Activated CD4-positive, CD25-positive, alpha-beta regulatory T cell treated with anti-CD3 and anti-CD28 coated beads, Interleukin-2, amount 50 U/mL, for 24 hours (primary cell): ENCODE measurements at places on chromosomes 6 and 20.

DNA sequence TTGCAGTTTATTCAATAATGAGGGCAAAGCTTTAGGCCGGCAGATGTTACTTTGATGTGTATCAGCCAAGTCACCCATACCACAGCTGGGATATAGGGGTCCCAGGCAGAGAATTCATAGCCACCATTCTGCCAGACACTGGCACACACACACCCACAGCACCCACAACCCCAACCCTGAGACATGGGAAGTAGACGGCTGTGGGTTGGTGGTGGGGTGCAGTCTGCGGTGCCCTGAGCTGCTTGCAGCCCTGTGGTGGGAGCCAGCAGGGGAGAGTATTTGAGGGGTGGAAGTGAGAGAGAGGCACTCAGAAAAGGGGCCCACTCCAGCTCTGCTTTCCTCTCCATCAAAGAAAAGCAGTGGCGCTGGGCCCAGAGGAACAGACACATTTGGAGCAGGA, 125.3 kb downstream of the FOXO3 start:
- ATAC-seq = no peak

- ATAC-seq = no peak
Measured at GRCh38 chr6:72861935-72862432, 240.1 kb downstream of the KCNQ5 start.

- no peak for ATAC-seq
Measured at GRCh38 chr6:130524552-130524951, 158.7 kb downstream of the TMEM200A start.

GRCh38 chr20:34403908-34404307, 40.8 kb downstream of the ITCH start:
- no peak for ATAC-seq

- ATAC-seq = no peak
Measured at GRCh38 chr6:121596441-121596840, 161.0 kb downstream of the GJA1 start.

DNA sequence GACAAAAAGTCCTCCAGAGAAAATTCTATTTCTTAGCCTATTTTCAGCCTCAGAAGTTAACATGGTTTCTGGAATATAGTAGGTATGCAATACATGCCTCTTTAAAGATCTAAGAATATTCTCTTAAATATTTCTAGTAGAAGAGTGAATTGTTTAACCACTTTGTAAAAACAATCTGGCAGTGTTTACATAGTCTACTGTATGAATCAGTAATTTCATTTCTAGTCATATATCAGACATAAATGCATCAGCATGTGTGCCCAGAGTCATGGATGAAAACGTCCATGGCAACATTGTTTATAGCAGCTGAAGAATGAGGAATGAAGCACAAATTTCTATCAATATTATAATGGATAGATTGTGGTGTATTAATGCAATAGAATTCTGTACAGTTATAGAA, 124.9 kb downstream of the NKAIN2 start:
- ATAC-seq = no peak

- no peak for ATAC-seq
Measured at GRCh38 chr6:169784821-169785340, 33.5 kb downstream of the ERMARD start.

GRCh38 chr20:38321959-38322598, 18.1 kb downstream of the BPI start:
- no peak for ATAC-seq

DNA sequence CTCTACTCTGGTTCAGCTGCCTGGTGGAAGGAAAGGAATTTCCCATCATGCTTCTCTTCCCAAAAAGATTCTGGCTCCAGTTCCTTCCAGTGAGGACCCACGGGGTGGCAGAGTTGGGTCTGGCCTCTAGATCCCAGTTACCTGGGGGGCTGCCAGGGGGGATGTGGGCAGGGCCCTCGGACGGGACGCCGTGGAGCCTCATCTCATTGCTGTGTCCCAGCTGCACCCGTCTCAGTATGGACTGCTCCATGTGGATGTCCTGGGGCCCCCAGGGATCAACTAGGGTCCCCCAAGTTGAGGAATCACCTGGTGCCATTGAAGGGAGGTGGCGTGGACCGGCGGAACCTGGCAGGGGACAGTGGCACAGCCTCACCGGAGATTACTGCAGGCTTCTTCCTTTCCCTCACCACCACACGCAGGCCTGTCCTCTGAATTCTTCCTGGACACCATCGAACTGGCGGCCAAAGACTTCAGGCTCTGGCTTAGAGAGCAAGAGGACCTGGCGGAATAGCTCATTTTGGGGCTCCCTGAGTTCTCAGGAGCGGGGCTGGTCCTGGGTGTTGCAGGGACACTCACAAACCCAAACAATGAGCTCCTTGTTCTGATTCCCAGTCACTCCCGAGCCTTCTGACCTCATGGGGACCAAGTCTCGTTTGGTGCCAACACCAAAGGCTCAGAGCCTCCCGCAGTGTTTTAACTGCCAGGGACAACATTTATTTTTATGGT, 8.5 kb downstream of the ZBP1 start:
- no peak for ATAC-seq

- ATAC-seq = no peak
Measured at GRCh38 chr6:7529141-7529540, 12.3 kb upstream of the DSP start.

- ATAC-seq = no peak
Measured at GRCh38 chr20:8036771-8037170, 17.2 kb upstream of the TMX4 start.

GRCh38 chr20:7195704-7196103, 428.2 kb downstream of the BMP2 start:
- no peak for ATAC-seq

DNA sequence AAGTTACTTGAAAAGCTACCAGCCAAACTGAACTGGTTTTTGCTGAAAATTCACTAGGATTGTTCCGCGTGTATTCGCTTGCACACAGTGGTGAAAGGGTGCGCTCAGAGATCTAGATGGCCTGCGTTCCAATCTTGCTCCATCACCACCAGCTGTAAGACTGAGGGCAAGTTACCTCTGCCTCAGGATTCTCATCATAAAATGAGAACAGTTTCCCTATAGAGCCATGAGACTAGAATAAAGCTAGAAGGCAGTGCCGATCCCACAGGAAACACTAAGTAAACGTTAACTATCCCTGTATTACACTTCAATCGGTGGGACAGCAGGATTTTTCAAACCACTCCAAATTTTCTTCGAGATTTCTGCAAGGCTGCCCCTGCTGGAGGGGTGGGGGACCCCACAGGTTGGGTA, 838 bp downstream of the AHCY start:
- no peak for ATAC-seq

GRCh38 chr6:135179920-135180541, 1.1 kb upstream of the MYB start:
- peak; percentile 3 for ATAC-seq

DNA sequence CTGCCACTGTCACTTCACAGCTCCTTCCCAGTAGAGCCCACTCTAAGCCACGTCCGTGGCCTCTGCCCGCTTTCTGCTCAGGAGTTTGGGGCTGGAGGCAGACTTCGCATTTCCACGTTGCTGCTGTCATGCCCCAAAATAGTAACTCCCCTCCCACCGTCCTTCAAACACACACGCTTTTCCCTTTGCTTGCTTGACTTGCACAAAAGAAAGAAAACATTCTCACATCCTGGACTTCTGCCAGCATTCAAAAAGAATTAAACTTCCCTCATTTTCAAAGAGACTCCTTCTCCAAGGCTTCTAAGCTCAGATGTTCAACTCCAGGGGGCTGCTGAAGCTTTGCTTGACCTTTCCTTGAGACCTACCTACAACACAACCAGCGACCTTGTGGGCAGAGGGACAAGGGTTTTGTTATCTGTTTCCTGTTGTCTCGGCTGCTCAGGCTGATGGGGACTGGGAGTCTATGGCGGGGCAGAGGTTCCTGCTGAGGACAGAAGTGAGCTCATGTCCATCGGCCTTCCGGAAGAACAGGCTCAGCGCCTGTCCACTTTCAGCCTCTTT, 263.8 kb upstream of the FOXQ1 start:
- no peak for ATAC-seq

DNA sequence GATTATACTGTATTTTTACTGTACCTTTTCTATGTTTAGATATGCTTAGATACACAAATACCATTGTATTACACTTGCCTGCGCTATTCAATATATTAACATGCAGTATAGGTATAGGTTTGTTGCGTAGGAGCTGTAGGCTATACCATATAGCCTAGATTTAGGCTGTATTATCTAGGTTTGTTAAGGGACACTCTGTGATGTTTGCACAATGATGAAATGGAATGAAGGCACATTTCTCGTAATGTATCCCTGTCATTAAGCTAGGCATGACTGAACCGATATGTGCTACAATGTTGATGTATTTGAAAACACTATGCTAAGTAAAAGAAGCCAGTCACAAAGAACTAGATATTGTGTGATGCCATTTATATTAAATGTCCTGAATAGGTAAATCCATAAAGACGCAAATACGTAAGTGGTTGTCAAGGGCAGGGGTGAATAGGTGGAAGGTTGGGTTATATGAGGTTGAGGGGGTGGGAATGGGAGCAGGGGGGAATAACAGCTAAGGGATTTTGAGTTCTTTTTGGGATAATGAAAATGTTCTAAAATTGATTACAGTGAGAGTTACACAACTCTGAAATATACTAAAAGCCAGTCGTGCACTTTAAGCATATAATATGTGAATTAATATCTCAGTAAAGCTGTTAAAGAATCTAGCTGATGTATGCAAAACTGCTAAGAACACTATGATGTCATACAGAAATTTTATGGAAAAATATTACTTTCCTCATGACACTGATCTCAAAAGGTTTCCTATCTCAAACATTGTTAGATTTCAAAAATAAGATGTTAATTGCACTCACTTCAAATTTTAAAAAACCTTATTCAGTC, 97.4 kb downstream of the NCOA3 start:
- no peak for ATAC-seq

- no peak for ATAC-seq
Measured at GRCh38 chr6:83108378-83108777, 40.9 kb downstream of the DOP1A start.

GRCh38 chr20:45019027-45019761, 52.9 kb downstream of the STK4 start:
- no peak for ATAC-seq

GRCh38 chr6:34584694-34585093, 28.6 kb upstream of the SPDEF start:
- ATAC-seq = no peak

DNA sequence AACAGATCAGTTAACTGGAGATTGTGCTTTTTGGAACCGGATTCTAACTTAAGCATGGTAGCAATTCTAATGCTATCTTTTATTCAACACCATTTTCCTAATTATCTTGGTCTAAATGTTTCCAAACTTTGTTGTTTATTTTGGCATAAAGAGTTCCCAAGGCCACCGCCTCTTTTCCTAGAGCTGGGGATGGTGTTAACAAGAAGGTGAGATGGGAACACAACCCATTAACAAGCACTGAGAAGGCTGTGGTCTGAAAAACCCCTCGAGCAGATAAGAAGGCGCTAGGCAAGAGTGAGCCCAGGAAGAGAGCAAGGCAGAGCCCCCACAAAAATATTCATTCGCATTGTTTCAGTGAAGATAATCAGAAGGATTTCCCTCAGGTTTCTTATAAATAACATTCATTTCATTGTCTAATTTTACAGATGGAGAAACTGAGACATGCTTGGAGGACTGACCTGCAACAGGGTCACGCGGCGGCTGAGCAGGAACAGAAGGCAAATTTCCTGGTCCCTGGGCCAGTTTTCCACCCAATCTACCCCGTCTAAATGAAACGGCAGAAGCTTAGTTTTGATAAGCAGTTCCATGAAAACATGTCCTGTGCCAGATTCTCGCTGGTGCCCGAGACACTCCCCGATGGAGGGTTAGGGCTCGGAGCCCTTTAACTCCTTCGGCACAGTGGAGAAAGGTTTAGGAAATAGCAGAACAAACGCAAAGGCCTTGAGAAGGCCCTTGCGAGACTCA, 155.6 kb downstream of the FOXC1 start:
- ATAC-seq = no peak

DNA sequence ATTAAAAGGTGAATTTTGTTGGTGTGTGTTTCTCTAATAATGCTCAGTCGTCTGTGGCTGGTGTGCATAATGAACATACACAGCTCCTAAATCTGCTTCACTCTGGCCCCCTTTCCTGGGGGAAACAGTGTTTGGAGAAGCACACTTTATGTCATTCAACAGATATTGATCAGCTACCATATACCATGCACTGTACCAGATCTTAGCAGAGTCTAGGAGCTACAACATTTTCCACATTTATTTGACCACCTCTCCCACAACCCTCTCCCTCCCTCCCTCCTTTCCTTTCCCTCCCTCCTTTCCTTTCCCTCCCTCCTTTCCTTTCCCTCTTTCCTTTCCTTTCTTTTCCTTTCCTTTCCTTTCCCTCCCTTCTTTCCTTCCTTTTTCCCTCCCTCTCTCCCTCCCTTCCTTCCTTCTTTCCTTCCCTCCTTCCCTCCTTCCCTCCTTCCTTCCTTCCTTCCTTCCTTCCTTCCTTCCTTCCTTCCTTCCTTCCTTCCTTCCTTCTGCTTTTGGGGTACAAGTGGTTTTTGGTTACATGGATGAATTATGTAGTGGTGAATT, 85.7 kb downstream of the PLCB4 start:
- no peak for ATAC-seq

DNA sequence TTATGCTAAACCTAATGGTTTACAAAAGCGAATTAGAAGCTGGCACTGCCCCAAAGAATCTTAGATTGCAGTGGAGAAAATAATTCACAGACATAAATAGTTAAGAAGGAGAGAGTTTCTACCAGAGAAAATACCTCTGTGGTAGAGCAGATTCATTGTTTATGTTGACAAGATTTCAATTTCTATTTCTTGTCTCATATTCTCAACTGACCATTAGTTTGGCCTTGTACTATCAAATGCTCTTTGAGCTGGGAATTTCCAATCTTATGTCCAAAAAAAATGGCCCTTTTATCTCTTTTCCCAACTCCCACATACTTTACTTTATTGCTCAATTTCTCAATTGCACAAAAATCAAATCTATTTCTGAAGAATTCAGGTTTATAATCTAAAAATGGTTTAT, 804.1 kb upstream of the CITED2 start:
- ATAC-seq = no peak

- ATAC-seq = peak; percentile 48
Measured at GRCh38 chr6:593139-593906, 63.6 kb downstream of the HUS1B start.

- no peak for ATAC-seq
Measured at GRCh38 chr20:8874437-8874836, 194.4 kb upstream of the PLCB4 start.

DNA sequence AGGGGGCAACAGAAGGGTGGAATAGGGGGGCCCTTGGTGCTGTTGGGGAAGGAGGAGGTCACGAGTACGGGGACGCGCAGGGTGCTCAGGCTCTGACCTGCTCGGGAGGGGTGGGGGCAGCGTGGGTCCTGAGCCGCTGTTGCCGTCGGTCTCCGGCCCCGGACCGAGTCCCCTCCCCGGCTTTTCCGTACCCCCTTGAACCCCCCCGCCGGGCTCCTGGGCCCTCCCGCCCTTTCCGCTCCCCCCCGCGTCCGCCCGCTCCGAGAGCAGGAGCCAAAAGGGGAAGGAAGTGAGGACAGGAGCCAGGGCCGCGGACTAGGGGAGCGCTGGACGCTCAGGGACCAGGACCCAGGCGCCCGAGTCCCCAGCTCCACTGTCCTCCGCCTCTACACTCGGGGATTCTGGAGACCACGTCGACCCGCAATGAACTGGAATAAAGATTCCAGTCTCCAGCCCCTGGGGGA, at the start of gene RGL2:
Gene RGL2, minus strand, starts transcription at position 170 of the 464 bp plus-strand sequence. CDS start 332 bp downstream, outside the sequence.
- peak; percentile 44 for ATAC-seq

GRCh38 chr6:112413780-112414179, 66.7 kb downstream of the RFPL4B start:
- no peak for ATAC-seq
